Astrocyte of the spinal cord (primary cell): ENCODE measurements at places on chromosomes 7 and 10.

GRCh38 chr10:126061526-126061925 lies 165.2 kb downstream of the FANK1 start:
- DNase-seq = no peak

DNA sequence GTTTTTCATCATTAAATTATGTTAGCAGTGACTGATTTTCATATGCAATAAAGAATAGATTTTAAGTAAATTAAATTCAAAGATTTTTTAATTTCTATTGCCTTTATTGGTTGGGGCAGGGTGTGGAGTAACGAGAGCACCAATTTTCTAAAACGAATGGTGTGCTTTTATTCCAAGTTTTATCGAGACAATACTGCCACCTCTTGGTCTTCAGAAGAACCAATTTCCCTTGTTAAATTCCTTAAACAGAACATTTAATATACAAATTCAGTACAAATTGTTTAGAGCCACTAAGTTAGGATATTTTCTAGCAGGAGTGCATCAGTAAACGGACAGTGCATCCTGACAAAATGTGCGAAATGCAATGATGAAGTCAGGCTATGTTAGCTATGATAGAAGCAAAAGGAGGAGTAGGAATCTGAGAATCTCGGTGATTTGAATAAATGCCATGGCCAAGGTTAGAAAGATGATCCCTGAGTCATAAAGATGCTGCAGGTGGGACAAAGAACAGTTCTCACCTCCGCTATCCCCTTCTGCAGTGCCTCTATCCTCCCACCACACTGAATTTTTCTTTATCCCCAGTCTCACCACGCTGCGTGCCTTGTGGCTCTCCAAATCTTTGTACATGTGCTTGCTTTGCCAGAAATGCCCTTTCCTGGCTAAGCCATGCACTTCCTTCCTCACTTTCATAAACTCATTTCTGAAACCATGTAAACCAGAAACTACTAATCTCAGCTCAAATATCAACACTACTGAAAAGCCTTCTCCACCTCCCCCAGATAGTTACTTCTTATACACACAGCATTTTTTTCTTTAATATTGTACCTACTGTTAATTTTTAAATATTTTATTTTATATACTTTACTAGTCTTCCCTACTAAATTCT lies 31.9 kb upstream of the AGBL3 start:
- peak; percentile 42 for DNase-seq

DNA sequence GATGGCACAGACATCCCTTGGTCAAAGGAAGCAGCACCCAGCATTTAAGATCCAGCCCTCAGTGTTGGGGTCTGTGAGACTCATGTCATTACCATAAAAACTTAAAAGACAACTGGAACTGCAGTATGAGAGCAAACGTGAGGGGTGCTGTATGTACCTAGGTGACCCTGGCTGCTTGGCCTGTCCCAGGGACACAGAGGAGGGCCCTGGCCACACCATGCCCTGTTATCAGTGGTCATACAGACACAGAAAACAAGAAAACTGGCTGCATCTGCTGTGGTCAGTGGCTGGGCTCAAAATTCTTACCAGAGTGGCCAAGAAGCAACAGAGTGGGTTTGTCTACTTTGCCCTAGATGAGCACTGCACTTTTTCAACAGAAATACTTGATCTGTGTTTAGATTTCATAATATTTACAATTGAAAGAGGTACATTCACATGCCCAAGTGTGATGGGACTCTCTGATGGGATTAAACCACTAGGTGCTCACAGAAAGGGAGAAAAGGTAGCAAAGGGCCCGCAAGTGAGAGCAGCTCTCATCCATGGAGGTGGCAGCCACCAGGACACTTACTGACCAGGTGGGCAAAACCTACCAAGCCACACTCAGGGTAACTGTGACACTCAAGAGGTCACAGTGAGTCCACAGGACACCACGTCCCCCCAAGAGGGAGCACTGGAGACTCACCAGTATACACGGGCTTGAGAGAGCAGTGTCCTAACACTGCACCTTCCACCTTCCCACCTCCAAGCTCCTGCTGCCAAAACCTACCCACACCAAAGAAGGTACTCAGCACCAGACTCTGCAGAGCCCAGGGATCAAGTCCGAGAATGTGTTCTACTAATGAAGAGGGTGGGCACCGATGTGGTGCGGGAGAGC lies 68.1 kb upstream of the CAMK2B start:
- no peak for DNase-seq

- DNase-seq = no peak
Observed at GRCh38 chr10:100377830-100378229, 30.8 kb downstream of the SCD start.

DNA sequence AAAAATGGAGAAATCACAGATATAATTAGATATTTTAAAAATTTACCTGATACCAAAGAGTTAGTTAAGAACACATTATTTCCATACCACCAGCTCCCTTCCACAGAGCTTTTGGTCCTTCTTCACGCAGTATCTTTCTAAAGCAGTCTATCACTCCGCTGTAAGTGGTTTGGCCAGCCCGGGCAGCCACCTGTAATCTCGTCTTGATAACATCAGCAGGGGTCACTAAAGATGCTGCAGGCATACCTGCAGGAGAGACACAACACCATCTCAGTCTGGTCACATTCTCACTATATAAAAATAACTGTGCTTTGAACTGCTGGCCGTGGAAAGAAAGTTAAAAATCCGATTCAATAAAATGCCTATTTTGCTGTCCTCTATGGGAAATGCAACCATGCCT lies 200.1 kb downstream of the SLC25A13 start:
- DNase-seq = no peak

DNA sequence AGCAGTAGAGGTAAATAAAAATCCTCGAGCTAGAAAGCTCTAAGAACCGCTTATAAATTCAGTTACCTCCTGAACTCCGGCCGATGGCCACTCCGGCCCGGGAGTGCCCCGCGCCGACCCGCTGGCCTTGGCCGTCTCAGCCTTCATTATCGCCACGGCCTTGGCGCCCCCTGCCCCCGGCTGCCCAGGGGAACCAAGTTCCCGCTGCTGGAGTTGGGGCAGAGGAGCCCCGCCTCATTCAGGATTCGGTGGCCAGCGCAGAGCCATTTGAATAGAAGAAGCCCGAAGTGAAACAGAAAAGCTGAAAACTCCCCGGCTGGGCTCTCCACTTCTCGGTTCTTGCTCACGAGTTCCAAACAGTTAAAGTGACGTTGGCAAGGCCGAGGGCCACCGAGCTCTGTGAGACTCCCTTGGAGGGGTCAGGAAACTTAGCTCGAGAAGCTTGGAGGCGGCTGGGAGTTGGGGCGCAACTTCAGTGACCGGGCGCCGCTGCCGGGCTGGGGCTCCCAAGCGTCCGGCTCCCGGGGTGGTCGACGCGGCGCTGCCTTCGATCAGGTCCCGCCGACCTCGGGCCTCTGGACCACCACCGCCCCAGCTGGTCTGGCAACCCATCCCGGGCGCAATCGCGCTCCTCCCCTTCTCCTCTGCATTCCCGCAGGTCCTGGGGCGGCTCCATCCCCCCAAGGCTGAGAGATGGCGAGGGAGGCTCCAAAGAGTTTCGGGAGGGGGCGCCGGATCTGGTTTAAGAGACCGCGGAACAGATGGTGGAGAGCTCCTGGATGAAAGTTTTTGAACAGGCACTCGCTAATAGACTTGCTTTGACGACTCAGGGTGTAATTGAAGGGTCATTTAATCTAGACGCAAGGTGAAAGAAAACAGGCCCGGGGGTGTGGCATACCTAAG lies 5.8 kb upstream of the FEZF1 start:
- no peak for DNase-seq

- peak; percentile 83 for DNase-seq
Observed at GRCh38 chr7:17773289-17773626, 167.0 kb downstream of the SNX13 start.

DNA sequence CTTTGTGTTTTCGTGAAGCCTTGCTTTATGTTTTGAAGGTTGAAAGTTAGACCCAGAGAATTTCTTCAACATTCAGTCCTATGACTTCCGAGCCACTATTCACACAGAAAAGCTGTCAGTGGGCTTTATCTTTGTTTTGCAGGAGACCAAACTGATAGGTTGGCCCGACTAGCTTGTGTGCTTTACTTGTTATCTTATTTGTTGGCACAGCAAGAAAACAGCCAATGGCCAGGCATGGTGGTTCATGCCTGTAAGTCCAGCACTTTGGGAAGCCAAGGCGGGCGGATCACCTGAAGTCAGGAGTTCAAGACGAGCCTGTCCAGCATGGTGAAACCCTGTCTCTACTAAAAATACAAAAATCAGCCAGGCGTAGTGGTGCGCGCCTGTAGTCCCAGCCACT lies 16.0 kb upstream of the GDI2 start:
- no peak for DNase-seq

GRCh38 chr7:50267525-50268041 lies 36.9 kb upstream of the IKZF1 start:
- no peak for DNase-seq

GRCh38 chr10:27344568-27345454 lies 104.2 kb upstream of the ACBD5 start:
- no peak for DNase-seq

- no peak for DNase-seq
Observed at GRCh38 chr7:158397885-158398284, 189.7 kb downstream of the PTPRN2 start.

GRCh38 chr7:107891636-107892366 lies 818 bp downstream of the DLD start:
- DNase-seq = no peak
